Activated T-cell treated with anti-CD3 and anti-CD28 coated beads, Interleukin-2, amount 50 U/mL, for 72 hours (primary cell): ENCODE measurements at places on chromosomes 5 and 9.

- DNase-seq: no peak
- H3K36me3 ChIP-seq: no peaks in the 10 kb centered on the region
- peaks cover 13% of the 10 kb centered on the region for H3K4me1 ChIP-seq
- peaks cover 9% of the 10 kb centered on the region for H3K27me3 ChIP-seq
- H3K4me3 ChIP-seq: no peak overlapping the region
- no peak overlapping the region for H3K27ac ChIP-seq
These were observed 66.7 kb downstream of the WDR41 start for GRCh38 chr5:77425420-77425819.

DNA sequence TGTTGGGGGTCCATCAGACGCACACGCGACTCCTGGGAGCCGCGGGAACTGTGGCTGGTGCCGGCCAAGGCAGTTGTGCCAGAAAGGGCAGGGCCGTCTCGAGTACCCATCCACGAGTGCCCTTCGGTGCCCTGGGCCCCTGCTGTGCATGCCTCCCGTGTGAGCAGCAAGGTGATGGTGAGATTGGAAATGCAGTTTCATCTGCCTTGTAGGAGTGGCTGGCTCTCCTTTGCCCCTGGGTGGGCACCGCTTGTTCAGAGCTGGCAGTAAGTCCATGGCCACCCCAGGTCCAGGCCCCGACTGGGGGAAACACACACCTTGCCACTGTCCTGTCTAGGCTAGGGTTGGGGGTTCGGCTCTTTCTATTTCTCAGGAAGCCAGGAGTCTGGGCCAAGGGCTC is 5.7 kb downstream of the NKD2 start:
- DNase-seq: no peak
- H3K4me3 ChIP-seq: no peak overlapping the region
- H3K27ac ChIP-seq: no peak overlapping the region

GRCh38 chr9:112012026-112012902 is 115.7 kb downstream of the UGCG start:
- H3K4me3 ChIP-seq: peak overlapping the region; percentile 44
- H3K27ac ChIP-seq: no peak overlapping the region
- H3K36me3 ChIP-seq: no peaks in the 10 kb centered on the region

GRCh38 chr9:76571743-76572146 is 112.8 kb downstream of the GCNT1 start:
- peak; percentile 9 for DNase-seq
- H3K4me3 ChIP-seq: peak overlapping the region; percentile 61
- H3K36me3 ChIP-seq: peaks cover 2% of the 10 kb centered on the region
- no peak overlapping the region for H3K27ac ChIP-seq
- peaks cover 27% of the 10 kb centered on the region for H3K4me1 ChIP-seq

DNA sequence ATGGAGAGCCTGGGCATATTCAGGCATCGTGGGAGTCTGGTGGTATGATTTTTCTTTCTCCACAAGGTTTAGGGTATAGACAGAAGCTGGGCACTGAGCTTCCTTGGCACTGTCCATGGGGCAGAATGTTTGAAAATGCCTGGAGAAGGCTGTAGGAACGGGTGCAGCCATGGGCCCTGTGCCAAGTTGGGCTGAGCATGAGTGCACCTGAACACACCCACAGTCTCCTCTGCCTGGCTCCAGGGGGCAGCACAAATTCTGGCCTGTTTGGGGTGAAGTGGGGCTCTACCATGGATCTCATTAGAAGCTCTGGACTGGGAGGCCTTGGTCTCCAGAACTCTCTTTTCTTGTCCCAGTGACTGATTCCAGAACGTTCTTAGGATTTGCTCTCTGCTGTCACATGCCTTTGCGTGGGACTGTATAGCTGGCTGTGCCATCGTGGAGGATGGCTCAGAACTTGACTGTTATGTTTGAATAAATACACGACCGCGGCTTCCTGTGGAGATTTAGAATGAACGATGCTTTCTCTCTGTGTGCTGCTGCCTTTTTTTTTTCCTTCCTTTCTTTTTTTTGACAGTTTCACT is 229.8 kb downstream of the FANCC start:
- H3K4me1 ChIP-seq: peaks cover 9% of the 10 kb centered on the region
- DNase-seq: no peak
- no peaks in the 10 kb centered on the region for H3K36me3 ChIP-seq
- H3K27me3 ChIP-seq: no peaks in the 10 kb centered on the region
- H3K27ac ChIP-seq: no peak overlapping the region
- no peak overlapping the region for H3K4me3 ChIP-seq

- no peak overlapping the region for H3K27ac ChIP-seq
- DNase-seq: peak; percentile 5
- H3K36me3 ChIP-seq: no peaks in the 10 kb centered on the region
These were observed 266.6 kb upstream of the GAS1 start for GRCh38 chr9:87213948-87214347.

GRCh38 chr9:109745335-109746283 is 34.4 kb upstream of the PALM2AKAP2 start:
- H3K4me1 ChIP-seq: no peaks in the 10 kb centered on the region
- DNase-seq: no peak
- H3K27ac ChIP-seq: no peak overlapping the region
- no peak overlapping the region for H3K4me3 ChIP-seq
- peaks cover 36% of the 10 kb centered on the region for H3K27me3 ChIP-seq

DNA sequence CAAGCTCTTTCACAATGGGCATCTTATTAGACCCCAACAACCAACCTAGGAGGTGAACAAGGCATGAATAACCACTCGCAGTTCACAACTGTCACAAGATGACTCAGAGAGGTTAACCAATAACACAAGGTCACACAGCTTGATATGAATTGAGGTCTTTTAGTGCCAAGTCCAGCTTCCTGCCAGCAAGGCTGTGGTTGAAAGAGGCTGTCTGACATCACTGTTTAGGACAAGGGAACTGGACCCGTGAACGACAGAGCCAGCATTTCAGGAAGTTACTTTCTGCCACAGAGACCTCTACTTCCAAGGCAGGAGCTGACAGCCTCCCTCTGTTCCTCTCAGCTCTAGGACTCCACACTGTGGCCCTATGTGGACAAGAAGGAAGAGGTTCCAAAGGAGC is 53.4 kb upstream of the ALDH1B1 start:
- H3K27ac ChIP-seq: no peak overlapping the region
- no peak overlapping the region for H3K4me3 ChIP-seq
- peaks cover 12% of the 10 kb centered on the region for H3K27me3 ChIP-seq
- no peak for DNase-seq
- H3K4me1 ChIP-seq: peaks cover 7% of the 10 kb centered on the region

- no peaks in the 10 kb centered on the region for H3K27me3 ChIP-seq
- no peak overlapping the region for H3K4me3 ChIP-seq
- H3K36me3 ChIP-seq: peaks cover 11% of the 10 kb centered on the region
- H3K4me1 ChIP-seq: peaks cover 7% of the 10 kb centered on the region
These were observed 348.7 kb downstream of the MAN2A1 start for GRCh38 chr5:110038297-110038997.

DNA sequence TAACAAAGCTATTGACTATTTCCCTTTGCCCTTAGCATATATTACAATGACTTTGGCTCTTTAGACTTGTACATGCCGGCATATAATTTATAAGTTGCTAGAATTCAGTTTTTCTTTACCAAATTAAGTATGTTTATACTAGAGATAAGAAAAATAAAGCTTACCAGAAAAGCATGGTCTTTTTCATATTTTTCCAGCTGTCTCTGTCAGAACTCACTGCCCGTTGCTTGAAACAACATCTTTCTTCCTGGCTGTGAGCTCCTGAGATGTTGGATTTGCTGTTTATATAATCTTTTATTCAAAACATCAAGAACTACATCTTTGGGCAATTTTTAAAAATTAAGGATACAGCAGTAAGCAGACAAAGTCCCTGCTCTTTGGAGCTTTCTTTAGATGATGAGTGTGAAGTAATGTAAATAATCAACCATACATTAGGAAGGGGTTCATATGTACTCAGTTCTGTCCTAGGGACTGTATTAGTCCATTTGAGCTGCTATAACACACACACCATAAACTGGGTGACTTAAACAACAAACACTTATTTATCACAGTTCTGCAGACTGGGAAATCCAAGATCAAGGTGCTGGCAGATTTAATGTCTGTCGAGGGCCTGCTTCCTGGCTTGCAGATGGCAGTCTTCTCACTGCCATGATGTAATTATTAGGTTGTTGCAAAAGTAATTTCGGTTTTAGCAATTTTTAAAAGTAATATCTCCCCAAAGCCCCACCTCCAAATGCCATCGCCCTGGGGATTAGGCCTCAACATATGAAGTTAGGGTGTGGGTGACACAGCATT is 45.4 kb upstream of the RANBP3L start:
- peaks cover 13% of the 10 kb centered on the region for H3K27me3 ChIP-seq
- DNase-seq: no peak
- H3K27ac ChIP-seq: no peak overlapping the region
- no peak overlapping the region for H3K4me3 ChIP-seq
- H3K36me3 ChIP-seq: peaks cover 3% of the 10 kb centered on the region
